ENCODE measurements at places on chromosomes 16 and 17.

GRCh38 chr16:194516-194915 is 14.3 kb downstream of the HBQ1 start:
- DNase-seq: no peak

DNA sequence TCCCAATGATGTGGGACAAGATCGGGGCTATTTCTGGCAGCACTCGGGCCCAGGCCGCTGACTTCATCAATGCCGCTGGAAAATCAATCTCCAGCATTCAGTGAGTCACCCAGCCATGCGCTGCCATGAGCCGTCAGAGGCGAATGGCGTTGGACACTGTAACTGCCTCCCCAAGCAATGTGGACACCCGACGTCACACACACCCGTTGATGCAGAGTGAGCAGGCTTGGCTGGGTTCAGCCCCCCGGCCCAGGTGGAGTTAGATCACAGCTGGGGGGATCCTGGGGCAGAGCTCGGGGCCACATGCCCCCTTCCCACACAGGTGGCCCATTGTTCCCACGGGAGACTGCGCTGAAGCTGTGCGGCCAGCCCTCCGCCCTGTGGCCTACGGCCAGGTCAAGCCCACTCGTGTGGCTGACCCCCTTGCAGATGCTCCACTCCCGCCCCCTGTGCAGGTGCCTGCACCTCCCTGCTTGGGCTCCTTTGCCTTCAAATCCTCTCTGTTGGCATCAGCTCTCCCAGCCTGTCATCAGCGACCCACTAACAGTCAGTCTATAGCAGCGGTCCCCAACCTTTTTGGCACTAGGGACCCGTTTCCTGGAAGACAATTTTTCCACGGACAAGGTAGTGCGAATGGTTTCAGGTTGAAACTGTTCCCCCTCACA is 89.9 kb downstream of the TBC1D16 start:
- DNase-seq: no peak

DNA sequence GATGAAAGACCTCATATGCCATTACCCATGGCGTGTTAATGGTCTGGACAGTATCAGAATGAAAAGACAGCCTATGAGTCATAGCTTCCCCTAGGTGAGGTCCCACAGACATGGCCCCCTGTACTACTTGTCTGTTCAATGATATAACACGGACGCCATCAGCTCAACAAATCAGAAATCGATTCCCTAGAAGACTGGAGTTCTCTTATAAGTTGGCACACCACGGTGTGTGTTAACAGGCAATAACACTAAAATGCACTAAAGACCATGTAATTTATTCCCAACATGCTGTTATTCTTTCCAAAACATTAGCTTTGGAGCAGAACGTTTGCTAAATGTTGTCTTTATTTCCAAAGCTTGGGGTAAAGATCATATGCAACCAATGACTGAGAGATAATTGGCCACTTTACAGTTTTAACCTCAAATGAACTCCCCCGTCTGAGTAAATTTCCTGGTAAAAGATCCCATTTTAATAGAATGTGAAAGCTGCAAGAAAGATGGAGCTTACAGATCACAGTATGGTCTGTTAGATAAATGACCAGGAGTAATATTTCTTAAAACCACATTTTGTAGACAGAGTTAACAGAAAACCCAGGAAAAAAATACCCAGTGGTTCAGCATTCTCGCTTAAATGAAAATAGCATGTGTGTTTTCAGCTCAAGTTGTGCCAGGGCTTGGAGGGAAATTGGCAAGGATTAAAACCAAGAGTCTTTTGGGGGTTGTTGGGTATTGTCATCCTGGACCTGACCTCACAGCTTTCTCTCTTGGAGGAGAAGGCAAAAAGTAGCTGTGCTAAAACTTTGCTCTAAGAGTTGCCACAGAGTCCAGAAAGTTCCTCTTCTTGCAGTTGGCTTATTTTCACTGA is 65.9 kb downstream of the PCTP start:
- no peak for DNase-seq

DNA sequence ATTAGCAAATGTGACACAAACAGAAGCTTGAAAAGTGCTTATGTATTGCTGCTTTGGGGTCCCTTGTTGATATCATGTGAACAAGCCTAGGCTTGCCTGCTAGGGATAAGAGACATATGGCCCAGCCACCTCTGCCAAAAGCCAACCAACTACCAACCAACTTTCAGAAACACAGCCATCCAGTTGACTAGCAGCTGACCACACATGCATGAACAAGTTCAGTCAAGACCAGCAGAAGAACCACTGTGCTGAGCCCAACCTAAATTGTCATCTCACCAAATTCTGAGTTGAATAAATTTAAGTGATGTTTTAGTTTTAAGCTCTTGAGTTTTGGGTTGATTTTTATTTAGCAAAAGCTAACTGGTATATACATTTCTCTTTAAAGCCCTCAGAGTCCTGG is 3.5 kb downstream of the ERN2 start:
- no peak for DNase-seq

GRCh38 chr17:64938290-64938689 is 19.0 kb upstream of the LRRC37A3 start:
- no peak for DNase-seq

- DNase-seq: no peak
Measured at GRCh38 chr16:12344577-12345343, 368.2 kb downstream of the SNX29 start.

- no peak for DNase-seq
Measured at GRCh38 chr17:65656390-65657250, 95.2 kb upstream of the AXIN2 start.

- no peak for DNase-seq
Measured at GRCh38 chr16:52537516-52537915, 9.4 kb downstream of the TOX3 start.

DNA sequence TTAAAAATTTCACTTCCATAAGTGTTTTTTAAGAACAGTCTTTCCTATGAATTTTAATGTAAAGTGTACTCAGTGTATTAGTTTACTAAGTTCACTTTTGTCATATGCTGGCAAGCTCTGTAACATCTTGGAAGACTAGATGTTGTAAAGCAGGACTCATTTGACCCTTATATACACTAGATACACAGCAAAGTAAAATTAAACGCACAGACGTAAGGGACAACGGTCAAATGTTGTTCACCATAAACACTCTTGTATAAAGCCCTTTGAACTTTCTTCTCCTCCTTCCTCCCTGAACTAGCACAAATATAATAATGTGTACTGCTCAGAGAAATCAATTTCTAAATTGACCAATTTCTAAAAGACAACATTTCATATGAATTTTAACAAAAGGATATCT is 7.0 kb upstream of the GOT2 start:
- no peak for DNase-seq

DNA sequence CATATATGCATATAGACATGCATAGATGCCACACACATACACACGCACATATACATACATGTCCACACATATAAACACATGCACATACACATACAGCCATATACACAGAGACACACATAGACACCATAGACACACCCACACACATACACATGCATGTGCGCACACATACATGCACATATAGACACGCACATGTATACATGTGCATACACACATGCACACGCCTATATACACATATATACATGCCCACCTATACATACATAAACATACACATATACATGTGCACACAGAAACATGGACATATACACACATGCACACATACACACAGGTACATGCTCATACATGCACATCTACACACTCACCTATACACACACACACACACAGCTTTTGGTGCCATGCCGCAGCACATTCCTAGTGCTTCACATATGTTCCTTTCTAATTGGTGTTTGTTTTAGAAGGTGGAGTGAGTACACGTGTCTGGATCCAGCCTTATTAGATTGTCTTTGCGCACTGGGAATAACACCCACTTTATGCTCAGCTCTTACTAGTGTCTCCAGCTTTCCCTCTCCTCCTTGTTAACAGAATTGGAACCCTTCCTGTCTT is 198.0 kb downstream of the RPTOR start:
- DNase-seq: no peak

DNA sequence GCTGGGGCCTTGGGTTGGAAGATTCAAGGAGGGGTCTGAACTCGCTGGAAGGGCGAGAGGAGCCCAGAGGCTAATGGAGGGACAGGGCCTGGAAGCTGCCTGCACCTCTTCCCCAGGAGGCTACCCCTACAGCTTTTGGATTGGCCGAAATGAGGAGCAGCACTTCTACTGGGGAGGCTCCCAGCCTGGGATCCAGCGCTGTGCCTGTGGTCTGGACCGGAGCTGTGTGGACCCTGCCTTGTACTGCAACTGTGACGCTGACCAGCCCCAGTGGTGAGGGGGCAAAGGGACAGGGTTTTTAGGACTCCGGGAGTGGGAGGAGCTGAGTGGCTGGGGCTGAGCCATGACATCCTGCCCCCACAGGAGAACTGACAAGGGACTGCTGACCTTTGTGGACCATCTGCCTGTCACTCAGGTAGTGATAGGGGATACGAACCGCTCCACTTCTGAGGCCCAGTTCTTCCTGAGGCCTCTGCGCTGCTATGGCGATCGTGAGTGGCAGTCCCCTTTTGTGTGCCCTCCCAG is 8.8 kb downstream of the CNTNAP1 start:
- DNase-seq: no peak

GRCh38 chr17:5299383-5299782 is 17.3 kb downstream of the RABEP1 start:
- DNase-seq: no peak

DNA sequence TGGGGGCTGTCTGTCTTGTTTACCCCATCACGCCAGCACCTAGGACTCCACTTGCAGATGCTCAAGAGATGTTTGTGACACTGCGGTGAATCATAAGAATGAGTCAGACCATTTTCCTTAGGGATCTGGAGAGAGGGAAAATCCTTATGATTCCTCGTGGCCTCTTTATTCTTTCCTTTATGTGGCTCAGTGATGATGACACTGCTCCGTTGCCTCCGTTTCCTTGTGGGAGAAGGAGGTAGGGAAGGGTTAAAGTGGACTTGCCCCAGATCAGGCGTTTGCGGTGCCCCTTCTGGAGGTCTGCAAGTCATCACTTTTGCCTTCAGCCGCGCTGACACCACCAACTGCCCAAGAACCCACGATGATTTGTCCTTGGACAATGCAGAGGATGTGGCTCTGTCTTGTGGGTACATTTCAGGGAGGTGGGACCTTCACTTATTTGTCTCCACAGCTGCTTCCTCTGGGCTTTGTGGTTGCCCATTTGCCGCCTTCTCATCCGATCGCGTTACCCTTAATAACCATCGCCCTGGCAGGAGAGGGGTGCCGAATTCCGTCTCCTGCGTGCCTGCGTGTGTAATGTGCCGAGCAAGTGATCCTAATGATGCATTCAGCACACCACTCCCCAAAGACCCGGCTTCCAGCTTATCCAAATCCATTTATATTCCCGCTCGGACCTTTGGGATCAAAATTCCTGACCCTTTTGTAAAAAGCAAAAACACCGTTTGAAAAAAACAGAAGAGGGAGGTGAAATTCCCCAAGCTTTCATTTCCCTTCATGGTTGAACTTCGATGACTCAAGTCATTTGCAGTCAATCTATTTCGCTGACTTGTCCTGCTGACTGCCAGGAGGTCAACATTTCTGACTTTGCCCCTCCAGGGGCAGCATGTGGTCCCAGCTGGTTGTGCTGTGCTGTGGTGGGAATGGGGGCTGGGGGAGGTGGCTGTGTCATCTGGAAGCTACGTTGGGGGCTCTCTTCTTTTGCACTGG is 87.2 kb upstream of the IRX3 start:
- no peak for DNase-seq

- DNase-seq: no peak
Measured at GRCh38 chr17:68851890-68852289, 103.3 kb downstream of the ABCA8 start.

DNA sequence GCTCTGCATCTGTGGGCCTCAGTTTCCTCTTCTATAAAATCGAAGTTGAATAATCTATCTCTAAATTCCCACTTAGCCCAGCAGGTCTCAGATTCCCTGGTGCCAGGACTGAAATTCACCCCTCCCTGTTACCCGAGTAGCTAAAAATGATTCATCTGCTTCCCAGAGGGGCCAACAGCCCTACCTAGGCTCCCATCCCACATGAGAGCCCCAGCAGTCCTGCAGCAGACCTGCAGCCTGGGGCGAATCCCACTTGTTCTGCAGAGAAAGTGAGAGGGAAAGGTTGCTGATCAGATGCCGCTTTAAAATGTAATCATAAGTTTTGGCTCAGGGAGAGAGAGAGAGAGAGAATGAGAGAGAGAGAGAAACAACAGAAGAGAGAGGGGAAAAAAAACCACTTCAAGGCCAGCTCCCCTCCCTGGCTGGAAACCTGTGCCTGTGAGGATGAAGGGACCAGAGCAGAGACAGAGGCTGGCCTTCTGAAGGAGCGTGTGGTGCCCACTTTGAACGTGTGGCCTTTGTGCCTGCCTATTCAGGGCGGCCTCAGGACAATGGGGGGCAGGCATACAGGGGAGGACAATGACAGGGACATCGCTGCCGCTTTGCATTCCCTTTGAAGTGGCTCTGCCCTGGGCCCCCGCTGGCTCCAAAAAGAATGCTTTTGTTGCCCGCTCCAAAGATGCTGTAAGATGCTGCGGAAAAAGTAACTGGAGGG is 85.2 kb upstream of the NKD1 start:
- DNase-seq: peak; percentile 87

DNA sequence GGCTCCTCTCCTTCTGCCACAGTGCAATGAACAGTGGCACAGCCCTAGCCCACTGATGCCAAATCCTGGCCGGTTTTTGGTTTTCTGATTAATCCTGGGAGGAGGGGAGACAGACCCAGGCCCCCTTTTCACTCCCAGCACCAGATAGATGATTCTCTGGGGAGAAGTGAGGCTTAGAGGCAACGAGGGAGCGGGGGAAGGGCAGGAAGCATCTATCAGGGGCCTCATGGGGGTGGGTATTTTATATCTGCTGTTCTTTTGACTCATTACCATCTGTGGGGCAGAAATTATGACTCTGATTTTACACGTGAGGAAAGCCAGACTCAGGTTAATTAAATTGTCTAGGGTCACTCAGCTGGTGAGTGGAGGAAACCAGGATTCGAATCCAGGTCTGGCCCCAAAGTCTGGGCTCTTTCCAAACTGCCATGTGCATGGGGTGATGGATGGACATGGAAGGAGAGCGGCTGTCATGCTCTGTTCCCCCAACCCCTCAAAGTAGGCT is 79.4 kb downstream of the MRM1 start:
- DNase-seq: no peak

DNA sequence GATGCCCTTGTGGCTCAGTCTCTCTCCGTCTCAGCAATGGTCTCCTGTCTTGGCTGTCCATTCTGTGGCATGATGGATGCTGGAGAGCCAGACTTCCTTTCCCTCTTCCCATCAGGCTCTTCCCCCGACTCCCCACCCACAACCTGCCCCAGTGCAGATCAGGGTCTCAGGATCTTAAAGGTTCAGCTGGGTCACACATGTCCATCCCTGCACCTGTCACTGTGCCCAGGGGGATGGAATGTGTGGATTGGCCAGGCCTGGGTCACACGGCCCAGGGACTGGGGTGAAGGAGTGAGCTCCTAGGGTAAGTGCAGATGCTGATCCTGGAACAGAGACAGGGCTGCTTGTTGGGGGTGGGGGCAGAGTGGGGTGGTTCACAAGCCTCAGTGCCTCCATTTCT is 23.0 kb downstream of the ADGRG5 start:
- DNase-seq: no peak

DNA sequence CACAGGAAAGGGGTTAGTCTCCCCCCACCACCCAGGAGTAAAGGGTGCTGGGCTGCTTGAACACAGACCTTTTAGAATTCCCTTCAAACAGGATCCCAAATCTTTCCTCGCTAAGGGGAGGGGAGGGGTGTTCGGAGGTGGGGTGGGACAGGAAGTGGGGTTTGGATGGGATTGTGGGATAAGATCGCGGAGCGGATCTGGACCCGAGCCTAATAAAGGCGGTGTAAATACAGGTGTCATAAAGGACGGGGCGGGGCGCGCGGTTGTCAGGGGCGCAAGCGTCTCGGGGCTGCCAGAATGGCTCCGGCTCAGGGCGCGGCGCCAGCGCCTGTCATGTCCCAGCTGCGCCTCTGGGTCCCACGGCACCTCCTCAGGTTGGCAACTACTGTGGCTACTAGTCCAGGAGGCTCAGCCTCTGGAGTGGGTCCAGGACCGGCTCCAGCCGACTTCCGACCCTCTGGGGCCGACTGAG is 59.8 kb upstream of the FBXO47 start:
- peak; percentile 66 for DNase-seq

All from neural progenitor cell (in vitro differentiated cells).